ENCODE measurements at places on chromosomes 13 and 19.
A peak's percentile ranks its signal among the peaks of the same experiment; 100 is the strongest.

DNA sequence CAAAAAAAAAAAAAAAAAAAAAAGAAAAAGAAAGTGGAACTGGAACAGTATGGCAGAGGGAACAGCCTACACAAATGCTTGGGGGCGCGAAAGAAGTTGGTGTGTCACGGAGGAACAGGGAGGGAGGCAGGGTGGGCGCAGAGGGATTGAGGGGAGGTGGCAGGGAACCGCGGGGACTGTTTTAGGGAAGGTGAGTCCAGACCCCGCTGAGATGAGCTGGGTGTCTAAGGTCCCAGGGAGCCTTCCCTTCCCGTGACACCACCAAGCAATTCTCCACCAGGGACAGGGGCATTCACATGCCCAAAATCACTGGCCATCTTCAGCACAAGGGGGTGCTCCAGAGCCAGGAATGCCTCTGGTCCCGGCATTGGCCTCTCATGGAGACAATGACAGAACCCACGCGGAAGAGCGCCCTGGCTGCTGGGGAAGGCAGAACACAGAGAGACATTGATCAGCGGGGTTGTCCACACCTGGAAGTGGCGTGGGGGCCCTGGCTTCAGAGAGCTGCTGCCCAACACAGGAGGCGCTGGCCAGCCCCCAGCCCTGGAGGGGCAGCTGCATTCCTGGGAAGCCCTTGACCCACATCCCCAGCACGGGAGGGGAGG lies 6.9 kb downstream of the PEAK3 start:
- DNase-seq = peak; percentile 31

GRCh38 chr13:94617389-94618000 lies 15.8 kb downstream of the GPR180 start:
- DNase-seq = no peak

- no peak for DNase-seq
Measured at GRCh38 chr19:32178956-32179355, 166.5 kb upstream of the ZNF507 start.

DNA sequence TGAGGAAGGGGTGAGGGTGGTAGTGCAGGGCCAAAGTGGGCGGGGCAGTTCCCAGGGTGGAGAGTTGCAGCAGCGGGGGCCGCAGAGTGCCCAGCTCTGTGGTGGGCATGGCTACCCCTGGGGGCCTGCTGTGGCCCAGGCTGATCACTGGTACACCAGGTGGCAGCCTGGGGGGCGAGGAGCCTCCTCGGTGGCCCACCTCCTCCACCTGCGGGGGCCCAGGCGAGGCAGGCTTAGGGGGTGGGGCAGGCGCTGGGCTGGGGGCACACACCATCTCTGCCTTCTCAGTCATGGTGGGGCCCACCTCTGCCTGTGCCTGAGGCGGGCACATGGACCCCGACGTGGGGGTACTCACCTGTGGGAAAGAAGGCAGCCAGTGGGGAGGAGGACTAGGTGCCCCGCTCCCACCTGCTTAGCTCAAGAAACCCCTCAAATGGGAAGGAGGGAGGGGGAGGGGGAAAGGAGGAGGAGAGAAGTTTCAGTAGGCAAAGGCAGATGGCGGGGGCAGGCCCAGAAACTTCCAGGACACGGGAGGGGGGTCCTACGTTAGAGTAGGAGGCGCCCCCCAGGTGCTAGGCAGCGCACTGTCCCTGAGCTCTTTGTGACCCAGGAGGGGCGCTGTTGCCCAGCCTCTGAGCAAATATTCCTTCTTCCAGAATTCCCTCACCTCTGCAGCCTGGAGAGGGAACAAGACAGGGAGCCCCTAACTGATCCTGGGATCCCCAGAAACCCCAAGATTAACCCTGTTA lies 1.6 kb downstream of the LYL1 start:
- no peak for DNase-seq

- DNase-seq = no peak
Measured at GRCh38 chr13:51065372-51066090, 45.5 kb downstream of the C13orf42 start.

- no peak for DNase-seq
Measured at GRCh38 chr19:58553799-58554493, 959 bp downstream of the CHMP2A start.

DNA sequence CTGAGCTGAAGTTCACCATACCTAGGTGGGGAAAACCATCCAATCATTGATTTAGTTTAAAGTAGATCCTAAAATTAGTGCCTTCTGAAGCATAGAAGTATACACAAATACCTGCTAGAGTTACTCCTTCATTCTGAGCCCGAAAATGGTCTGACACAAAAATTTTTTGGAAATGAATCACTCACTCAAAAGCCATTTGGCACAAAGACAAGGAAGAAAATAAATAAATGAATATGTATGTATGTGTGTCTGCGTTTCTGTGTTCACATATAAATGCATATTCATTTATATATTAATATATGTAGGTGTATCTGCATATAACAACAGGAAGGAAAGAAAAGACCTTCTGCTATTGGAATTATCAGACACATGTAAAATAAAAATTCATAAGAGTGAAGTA lies 614.4 kb upstream of the PCDH9 start:
- DNase-seq = no peak

DNA sequence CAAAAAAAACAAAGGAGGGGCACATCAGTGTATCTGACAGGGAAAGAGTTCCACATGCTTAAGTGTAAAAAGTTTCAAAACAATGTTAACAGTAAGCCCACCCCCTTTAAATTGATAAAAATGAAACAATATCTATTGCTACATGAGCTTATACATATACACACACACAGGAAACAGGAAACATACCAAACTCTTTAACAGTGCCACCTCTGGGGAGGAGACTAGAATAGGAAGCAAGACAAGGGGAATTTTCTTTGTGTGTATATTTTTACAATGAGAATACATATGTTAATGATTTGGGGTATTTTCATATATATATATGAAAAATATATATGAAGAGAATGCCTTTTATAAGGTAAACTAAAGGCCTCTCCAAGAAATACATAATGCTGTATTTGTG lies 44.7 kb downstream of the TPT1 start:
- no peak for DNase-seq

GRCh38 chr19:51096473-51097165 lies 11.6 kb downstream of the CTU1 start:
- peak; percentile 1 for DNase-seq

- DNase-seq = no peak
Measured at GRCh38 chr19:14119146-14119545, 1.6 kb upstream of the PRKACA start.

DNA sequence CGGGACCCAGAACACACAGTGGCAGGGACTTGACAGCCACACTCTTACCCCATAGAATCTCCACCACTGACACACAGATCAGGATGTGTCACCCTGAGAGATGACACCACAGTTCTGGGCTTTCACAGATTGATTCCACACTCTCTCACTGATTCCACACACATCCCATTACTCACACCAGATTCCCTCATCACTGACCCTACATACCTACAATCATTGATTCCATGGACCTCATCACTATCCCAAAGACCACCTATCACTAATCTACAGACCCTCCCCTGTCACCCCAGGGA lies 57.6 kb upstream of the ZNF527 start:
- DNase-seq = no peak

GRCh38 chr19:1765232-1765903 lies 12.1 kb downstream of the ONECUT3 start:
- DNase-seq = no peak

- peak; percentile 45 for DNase-seq
Measured at GRCh38 chr19:2327773-2328400, 499 bp downstream of the LSM7 start.

DNA sequence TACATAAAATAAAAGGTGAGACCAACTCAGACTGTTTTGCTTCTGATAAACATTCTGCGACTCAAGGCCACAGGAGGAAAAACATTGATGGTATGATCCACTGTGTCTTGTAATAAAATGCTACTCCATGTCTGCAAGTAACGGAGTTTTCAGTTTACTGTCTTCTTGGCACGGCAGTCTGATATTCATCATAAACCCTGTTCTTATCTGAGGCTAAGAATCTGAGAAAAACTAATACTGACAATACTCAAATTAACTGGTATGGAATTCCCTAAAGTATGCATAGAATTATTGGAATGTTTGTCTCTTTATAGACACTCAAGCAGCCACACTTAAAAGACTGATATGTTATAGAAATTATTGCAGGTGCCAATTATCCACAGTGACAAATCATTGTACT lies 125.5 kb downstream of the TBC1D4 start:
- DNase-seq = no peak

- DNase-seq = no peak
Measured at GRCh38 chr13:59991395-59991794, 172.3 kb downstream of the DIAPH3 start.

GRCh38 chr19:49382639-49383038 lies 5.4 kb upstream of the KASH5 start:
- no peak for DNase-seq

DNA sequence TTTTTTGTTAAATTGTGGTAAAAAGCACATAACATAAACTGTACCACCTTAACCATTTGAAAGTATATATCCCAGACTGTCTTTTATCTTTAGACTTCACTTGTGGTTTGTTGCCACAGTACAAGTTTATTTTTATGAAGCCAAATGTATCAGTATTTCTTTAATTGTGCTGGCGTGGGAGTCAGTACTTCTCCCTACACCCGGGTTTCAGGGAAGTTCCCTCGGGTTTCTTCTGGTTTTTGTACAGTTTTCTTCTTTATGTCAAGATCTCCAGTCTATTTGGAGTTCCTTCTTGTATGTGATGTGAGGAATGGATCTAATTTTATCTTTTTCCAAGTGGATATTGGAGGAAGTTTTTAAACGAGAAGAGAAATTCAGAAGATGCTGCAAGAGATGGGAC lies 20.5 kb downstream of the CCDC8 start:
- DNase-seq = no peak
